ENCODE measurements at places on chromosomes 1 and 21.

DNA sequence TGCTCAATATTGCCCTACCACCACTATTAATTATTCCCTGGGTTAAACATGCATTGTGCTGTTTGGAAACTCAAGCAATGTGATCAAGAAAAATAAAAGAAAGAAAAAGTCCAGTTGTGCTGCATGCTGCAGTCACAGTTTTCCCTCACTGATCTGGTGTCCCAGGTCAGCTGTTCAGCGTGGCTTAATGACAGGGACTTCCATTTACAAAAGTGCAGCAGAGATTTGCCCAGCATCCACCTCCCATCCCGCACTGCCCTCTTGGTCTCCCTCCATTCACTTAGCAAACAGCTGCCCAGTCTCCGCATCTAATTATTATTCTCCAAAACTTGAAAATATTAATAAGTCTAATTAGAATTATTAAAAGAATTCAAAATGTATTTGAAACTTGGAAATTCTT lies 2.0 kb upstream of the OR2T4 start:
- DNase-seq = no peak

GRCh38 chr1:236141447-236142252 lies 689 bp upstream of the GPR137B start:
- no peak for DNase-seq

GRCh38 chr1:167262836-167263235 lies 42.1 kb downstream of the POU2F1 start:
- no peak for DNase-seq

DNA sequence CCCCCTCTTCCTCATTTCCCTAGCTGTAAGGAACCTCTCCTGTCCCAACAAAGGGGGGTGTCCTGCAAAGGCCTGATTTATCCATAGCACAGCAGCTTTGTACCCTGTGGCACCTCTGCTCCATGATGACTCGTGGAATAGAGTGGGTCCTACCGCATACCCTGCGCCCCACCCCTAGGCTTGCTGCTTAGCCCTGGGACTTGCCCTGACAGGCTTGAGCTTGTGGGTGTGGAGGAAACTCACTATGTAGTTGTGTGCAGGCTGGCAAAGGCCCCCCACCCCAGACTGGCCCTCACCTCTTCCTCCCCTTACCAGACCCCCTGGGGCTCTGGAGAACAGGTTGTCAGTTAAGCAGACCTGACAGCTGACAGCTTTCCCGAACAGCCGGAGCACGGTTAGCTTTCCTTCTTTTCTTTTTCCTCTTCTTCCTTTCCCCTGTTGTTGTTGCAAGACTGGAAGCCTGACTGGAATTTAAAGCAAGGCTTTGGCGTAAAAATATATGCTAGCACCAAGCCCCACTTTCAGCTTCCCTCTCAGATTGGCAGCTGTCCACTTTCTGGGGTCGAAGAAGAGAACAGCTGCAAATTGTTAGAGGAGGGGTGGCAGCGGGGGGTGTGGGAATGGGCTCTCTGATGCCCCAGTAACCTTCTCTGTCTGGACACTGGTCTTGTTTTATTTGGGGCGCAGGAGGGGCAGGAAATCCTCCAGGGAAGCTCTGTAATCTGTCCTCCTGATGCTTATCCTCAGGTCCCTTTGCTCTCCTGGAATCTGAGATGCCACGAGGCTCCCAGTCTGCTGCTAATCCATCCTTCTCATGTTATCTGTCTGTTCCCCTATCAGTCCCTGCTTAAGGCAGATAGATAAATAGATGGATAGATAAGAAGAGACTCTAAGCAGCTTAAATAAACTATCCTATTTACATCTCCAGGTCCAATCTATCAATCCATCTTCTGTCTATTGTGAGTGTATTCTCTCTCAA lies 134.6 kb downstream of the BRINP2 start:
- DNase-seq = no peak

GRCh38 chr1:55987491-55988249 lies 591.7 kb downstream of the PLPP3 start:
- no peak for DNase-seq

Data from stimulated activated CD4-positive, alpha-beta T cell treated with anti-CD3 and anti-CD28 coated beads, Interleukin-1b, Interleukin-23, amount 100 ng/mL, for 48 hours (primary cell).